ENCODE measurements at places on chromosomes 13 and 19.

- peak; percentile 66 for DNase-seq
These were observed 12.7 kb upstream of the PSMD8 start for GRCh38 chr19:38361633-38362075.

GRCh38 chr19:18233224-18233825, 7.1 kb upstream of the PDE4C start:
- DNase-seq = peak; percentile 69

GRCh38 chr13:110340812-110341444, 33.8 kb downstream of the COL4A2 start:
- no peak for DNase-seq

GRCh38 chr13:24500977-24501376, 11.6 kb downstream of the PARP4 start:
- DNase-seq = peak; percentile 60

DNA sequence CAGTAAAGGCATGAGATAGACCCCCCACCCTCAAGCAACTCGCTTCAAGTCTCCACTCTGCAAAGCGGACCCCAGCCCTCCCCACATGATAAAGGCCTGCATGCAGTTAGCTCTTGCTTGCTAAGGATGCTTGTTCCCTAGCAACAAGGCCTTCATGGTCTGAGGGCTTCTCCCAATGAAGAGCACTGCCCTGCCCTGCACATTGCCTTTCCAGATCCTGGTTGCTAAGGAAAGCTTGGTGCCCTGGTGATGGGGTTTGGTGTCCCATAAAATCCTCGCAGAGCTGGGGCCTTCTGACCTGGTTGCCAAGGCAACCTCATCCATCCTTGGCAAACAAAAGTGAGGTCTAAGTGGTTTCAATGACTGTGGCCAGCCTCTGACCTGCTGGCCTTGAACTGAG, 6.0 kb downstream of the DBP start:
- no peak for DNase-seq

DNA sequence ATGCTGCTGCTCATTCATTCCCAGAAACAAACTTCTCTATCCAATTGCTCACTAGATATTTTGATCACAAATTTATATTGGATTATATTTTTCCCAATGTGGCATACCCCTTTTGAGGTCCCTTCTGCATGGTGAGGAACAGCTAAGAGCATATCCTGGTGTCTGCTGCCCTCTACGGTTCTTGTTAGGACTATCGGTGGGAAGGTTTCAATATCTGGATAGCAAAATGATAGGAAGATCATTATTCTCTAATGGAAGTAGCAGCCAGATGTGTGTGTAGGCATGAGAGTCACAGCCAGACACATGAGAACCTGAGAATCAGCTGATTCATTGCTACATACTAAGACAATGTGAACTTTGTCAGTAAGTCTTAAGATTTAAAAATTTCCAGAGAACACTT, 1422.4 kb upstream of the MIR17HG start:
- DNase-seq = peak; percentile 53

DNA sequence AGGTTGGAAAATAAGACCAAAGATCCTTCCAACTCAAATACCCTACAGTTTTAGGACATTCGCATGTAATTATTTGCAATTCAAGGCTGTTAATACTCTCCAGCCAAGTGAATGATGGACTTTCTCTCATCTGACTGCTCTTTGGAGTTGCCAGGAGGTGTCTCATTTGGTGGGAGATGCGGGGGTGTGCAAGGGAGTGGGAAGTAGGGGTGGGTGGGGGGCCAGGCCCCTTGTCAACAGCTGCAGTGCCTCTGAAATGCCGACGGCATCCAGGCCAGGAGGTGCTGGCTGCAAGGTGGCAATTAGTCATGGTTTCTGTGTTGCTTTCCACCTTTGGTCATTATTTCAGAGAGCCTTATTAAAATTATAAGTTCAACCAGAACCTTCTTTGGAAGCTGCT, 121.5 kb downstream of the KL start:
- DNase-seq = no peak

DNA sequence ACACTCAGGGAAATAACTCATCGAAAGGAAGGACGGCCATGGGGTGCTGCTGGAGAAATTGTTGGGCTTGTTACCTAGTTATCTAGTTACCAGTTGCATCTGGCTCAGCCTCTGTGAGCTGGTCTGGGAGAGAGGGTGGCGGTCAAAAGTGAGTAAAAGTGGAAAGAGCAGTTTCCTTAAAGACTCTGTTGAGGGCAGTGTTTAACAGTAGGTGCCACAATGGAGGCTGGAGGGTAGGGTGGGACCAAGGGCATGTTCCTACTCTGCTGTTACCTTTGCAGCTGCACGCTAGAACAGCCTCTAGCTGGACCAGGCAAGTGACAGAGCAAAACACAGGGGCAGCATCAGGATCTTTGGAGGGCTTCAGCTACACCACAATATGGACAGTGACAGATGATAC, 228.8 kb upstream of the STARD13 start:
- peak; percentile 19 for DNase-seq

- DNase-seq = no peak
These were observed 756.7 kb downstream of the UQCRFS1 start for GRCh38 chr19:28456252-28456651.

DNA sequence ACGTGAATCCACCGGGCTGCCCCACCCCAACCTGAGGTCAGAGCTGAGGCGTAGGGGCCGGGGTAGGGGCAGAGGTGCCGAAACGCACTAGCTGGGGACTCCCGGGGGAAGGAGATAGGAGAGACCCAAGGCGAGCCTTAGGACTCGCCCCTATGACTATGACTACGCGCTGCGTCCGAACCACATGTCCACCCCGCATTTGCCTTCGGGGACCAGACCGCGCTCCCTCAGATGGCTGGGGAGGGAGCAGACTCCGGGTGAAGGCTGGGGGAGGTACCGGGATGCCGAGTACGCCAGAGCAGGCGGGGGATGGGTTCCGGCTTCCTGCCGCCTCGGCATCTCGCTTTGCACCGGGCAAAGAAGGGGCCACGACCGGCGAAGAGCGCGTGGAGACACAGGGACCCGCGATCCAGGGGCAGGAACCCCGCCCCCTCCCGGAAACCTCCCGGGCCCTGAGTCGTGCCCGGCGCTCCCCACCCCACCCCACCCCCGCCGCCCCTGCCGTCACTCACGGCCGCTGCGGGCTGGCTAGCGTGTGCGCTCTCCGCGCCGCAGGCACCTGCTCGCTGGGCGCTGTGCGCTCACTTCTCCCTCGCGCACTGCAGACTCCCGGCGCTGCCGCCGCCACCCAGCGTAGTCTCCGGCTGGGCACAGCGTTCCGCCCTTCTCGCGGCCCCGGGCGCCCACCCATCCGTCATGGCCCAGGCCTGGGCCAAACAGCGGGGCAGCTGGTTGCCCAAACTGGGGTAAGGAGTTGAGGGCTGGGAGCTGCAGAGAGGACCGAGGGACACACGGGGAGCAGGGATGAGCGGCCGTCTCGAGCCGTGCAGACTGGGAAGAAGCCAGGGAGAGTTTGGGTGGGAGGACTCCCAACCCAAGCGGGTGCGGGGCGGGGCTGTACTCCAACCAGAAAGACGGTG, 622 bp upstream of the VSTM2B start:
- DNase-seq = no peak

GRCh38 chr13:83881140-83881684, 1.1 kb downstream of the SLITRK1 start:
- no peak for DNase-seq

- peak; percentile 8 for DNase-seq
These were observed 264.2 kb upstream of the EDNRB start for GRCh38 chr13:78182813-78183212.

GRCh38 chr19:45960595-45961235, 12.9 kb downstream of the NOVA2 start:
- DNase-seq = no peak

DNA sequence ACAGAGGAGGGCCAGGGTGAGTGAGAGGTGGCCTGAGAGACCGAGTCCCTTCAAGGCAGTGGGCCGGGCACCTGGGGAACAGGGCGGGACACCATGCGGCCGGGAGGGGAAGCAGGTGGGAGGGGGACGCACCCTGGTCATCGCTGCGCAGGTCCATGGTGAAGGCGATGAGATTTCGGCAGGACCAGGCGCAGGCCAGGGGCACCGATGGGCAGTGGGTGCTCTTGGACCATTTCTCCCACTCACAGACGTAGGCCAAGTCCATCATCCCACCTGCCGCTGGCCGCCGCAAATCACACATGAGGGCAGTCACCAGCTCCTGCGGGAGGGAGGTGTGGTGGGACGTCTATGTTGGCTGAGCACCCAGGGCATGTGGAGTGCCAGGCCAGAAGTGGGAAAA, 2.2 kb downstream of the MED16 start:
- no peak for DNase-seq

- no peak for DNase-seq
These were observed 1464.3 kb downstream of the UQCRFS1 start for GRCh38 chr19:27748551-27749152.

GRCh38 chr13:61350341-61350740, 65.3 kb downstream of the PCDH20 start:
- DNase-seq = no peak

GRCh38 chr13:96089749-96090239, at the start of gene HS6ST3:
Gene HS6ST3, plus strand, starts transcription at chr13:96090107.
- DNase-seq = peak; percentile 16

DNA sequence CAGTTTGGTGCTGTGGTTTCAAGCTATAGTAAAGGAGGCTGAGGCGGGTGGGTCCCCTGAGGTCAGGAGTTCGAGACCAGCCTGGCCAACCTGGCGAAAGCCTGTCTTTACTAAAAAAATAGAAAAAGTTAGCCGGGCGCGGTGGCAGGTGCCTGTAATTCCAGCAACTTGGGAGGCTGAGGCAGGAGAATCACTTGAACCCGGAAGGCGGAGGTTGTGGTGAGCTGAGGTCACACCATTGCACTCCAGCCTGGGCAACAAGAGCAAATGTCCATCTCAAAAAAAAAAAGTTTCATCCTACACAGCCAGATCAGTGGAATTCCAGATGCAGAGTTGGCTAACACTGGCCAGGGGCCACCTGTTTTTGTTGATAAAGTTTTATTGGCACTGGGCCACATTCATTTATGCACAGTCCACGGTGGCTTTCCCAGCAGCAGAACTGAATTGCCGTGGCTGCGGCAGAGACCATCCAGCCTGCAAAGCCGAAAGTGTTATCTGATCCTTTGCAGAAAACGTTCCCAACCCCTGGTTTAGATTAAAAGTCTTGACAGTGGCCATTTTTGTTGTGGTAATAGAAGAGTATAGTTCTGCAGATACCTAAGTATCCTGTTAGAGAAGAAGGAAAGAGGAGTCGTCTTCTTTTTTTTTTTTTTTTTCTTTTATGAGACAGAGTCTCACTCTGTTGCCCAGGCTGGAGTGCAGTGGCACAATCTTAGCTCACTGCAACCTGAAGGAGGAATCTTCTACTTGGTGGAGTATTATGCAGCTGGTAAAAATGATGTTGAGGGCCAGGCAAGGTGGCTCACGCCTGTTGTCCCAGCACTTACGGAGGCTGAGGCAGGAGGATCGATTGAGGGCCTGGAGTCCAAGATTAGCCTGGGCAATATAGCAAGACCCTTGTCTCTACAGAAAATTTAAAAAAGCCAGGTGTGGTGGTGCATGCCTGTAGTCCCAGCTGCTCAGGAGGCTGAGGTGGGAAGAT, 8.7 kb downstream of the NCLN start:
- DNase-seq = no peak

GRCh38 chr19:17095141-17095919, 19.8 kb downstream of the MYO9B start:
- DNase-seq = no peak

GRCh38 chr13:74866101-74866500, 615.9 kb downstream of the TBC1D4 start:
- DNase-seq = no peak

GRCh38 chr19:52991484-52991883, 22.2 kb upstream of the ERVV-1 start:
- DNase-seq = peak; percentile 98

- no peak for DNase-seq
These were observed 58.9 kb downstream of the UBL3 start for GRCh38 chr13:29791508-29791907.

DNA sequence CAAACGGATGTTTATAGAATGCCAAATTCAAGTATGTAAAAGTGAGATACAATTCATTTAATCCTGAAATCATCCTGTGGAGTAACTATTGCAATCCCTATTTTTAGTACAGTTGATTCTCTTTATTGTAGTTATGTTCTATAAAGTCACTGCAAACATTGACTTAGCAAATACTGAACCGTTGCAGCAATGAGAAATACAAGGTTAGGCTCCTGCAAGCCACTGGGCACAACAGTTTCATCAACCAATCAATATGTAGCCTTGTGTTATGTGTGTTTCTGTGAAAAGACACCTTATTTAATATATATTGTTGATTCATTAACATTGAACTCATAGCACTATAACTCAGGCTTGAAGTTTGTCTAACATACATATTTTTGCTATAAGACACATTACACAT, 174.4 kb downstream of the DCT start:
- DNase-seq = peak; percentile 30

DNA sequence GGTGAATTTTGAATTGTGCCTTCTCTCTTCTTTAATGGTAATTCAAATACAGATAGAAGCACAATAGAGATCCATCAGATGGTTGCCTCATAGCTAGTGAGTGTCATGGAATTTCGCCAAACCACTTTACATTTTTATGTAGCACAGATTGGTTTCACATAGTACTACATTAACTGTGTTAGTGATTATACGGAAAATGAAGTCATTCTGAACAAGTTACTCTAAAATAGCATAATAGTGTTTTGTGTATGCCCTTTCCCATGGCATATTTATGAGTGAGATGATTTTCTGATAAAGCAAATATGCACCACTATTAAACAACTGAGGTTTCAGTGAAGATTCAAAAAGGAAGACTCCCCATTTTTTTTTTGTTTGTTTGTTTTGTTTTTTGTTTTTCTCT, 1623.5 kb downstream of the PCDH9 start:
- peak; percentile 4 for DNase-seq

- no peak for DNase-seq
These were observed 71.7 kb downstream of the TUBGCP3 start for GRCh38 chr13:112516218-112516617.

DNA sequence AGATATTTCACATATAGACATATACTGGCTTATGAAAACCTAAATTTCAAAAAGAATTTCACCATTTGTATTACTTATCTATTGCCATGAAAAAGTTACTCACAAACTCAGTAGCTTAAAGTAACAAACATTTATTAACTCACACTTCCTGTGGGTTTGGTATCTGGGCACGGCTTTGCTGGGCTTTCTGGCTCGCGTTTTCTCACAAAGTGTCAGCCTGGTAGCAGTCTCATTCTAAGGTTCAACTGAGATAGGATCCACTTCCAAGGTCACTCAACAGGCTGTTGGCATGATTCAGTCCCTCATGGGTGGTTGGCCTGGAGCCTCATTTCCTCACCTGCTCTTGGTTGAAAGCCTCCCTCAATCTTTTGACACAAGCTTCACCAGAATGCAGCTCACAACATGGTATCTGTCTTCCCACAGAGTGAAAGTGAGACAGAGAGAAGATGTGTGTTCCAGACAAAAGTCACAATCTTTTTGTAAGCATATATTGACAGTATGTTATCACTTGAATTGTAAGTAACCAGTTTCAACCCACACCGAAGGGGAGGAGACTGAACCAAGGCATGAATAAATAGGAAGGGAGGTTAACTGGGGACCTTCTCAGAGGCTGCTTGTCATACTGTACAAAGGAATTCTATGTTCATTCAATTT, 1065.8 kb upstream of the SPRY2 start:
- DNase-seq = no peak

- DNase-seq = no peak
These were observed 21.8 kb upstream of the RBM26 start for GRCh38 chr13:79427883-79428282.

All from PC-3 (cell line).